ENCODE measurements at places on chromosomes 4 and X.
A peak's percentile ranks its signal among the peaks of the same experiment; 100 is the strongest.

DNA sequence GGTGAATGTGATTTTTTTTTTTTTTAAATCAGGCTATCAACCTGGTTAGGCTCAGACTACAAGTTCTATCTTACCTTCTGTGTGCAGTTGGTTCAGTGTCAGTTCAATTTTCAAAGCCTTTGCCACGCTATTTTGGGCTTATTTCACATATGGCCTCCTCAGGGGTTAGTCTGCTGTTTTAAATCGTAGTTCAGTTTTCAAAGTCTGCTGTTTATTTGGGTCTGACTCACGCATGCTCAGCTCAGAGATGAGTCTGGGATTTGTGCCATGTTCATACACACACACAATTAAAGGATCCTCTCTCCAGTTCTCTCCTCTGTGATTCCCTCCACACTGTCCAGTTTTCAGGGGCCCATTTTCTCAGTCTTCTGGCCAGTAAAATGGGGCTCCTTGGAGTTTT lies 32.3 kb upstream of the ZFX start:
- peak; percentile 16 for DNase-seq

DNA sequence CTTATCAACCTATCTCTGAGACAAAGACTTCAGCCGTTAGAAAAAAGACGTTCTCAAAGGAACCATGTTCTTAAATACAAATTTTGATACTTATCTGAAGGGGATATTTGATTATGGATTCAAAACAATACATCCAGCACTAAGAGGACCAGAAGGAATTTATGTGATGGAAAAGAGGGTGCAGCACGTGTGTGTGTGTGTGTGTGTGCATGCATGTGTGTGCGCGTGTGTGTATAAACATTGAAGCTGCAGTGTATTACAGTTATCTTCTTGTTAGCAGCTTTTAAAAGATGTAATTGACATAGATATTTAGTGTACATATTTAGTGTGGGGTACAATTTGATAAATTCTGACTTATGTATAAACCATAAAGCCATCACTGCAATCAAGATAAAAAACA lies 44.9 kb downstream of the ANK2 start:
- no peak for DNase-seq

DNA sequence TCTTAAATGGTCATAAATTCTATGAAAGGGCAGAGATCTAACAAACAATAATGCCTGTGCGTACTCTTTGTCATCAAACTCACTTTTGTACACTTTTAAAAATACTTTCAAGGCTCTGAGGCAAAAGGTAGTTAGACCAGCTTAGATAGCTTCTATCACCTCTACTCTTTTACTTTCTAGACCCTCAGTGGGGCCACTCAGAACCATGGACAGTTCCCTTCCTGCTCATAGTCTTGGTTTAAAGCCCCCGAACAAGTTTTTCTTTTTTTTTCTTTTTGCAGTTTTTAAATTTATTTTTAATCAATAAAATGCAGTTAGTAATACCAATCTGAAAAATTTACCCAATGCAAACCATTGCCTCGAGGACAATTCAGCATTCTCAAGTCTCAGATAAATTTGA lies 460.5 kb upstream of the CNKSR2 start:
- no peak for DNase-seq

GRCh38 chrX:107610667-107611066 lies 17.6 kb upstream of the PRPS1 start:
- DNase-seq = peak; percentile 71

GRCh38 chr4:69832326-69833030 lies 27.5 kb downstream of the SULT1E1 start:
- peak; percentile 68 for DNase-seq

Measured in kidney tubule cell (primary cell).